ENCODE measurements at places on chromosomes 2 and 18.

DNA sequence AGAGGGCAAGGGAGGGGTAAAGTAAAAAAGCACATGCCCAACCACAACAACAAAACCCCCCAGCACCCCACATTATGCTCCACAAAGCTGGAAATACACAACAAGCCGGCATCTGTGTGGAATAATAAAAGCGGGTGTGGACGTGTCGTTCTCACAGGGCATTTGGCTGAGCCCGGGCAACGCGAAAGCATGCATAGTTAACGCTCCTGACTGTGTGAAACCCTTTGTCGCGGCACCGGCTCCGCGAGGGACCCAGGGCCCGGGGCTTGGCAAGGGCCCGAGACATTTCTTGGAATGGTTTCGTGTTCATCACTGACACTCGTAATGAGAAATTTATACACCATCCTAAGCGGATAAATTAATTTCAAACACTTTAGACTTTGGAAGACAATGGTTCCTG is 165.6 kb downstream of the INHBB start:
- no peak for DNase-seq

DNA sequence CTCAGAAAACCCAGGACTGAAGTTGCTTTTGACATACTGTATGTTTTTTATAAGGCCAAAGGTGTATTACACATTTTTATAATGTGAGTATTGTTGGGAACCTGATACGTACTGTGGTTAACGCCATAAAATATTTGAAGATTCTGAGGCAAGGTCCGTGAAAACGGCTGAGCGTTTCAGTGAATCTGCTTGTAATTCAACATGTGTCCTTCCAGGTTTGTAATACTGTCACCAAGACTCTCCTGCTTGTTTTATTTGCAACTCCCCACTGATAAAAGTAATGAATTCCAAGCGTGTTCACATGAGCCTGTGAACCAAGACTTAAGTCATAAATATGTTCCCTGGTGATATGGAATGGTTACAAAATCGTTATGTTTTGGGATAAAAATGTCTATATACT is 23.9 kb upstream of the FRZB start:
- DNase-seq, result no peak

DNA sequence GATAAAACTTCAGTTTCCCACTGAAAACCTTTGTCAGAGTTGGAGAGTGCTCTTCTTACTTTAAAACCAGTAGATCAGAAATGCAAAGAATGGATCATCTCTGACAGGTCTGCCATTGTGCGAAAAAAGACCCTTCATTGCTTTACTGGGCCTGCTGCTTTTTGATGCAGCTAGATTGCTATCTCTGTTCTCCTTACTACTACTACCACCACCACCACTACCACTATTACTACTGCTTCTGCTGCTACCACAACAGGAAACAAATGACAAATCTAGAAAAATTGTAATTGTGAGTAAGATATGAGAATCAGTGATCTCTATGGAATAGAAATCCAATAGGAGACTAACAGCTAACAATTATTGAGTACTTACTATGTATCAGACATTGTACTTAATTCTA is 85.8 kb downstream of the PKP4 start:
- no peak for DNase-seq

DNA sequence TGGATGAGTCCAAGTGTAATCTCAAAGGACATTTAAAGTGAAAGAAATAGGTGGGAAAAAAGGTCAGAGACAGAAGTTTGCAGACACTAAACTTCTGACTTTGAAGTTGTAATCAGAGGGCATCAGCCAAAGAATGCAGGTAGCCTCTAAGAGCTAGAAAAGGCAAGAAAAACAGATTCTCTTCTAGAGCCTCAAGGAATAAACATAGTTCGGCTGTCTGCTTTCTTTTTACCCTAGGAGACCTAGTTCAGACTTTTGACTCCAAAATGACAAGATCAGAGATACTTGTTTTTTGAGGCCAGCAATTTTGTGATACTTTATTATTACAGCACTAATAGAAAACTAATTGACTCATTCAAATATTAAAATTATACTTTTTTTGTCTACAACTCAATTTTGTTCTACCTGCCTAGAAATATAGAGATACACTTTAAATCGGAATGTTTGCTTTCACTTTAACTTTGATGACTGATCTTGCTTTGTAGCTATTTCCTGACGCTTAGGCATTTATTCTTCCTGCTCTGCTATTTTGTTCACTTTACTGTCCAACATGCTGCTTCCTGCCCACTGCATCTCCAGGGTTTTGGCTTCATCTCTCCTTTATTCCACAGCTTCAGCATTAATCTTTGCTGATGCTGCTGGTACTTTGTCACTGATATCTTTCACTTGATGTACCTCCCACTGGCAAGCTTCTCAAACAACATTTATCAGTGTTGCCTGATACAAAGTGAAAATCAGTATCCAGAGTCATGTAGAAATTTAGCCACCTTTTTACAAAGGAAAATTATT is 272.5 kb downstream of the DSEL start:
- DNase-seq, result peak; percentile 5

GRCh38 chr2:112920923-112921532 is 10.1 kb downstream of the IL37 start:
- DNase-seq, result peak; percentile 20

DNA sequence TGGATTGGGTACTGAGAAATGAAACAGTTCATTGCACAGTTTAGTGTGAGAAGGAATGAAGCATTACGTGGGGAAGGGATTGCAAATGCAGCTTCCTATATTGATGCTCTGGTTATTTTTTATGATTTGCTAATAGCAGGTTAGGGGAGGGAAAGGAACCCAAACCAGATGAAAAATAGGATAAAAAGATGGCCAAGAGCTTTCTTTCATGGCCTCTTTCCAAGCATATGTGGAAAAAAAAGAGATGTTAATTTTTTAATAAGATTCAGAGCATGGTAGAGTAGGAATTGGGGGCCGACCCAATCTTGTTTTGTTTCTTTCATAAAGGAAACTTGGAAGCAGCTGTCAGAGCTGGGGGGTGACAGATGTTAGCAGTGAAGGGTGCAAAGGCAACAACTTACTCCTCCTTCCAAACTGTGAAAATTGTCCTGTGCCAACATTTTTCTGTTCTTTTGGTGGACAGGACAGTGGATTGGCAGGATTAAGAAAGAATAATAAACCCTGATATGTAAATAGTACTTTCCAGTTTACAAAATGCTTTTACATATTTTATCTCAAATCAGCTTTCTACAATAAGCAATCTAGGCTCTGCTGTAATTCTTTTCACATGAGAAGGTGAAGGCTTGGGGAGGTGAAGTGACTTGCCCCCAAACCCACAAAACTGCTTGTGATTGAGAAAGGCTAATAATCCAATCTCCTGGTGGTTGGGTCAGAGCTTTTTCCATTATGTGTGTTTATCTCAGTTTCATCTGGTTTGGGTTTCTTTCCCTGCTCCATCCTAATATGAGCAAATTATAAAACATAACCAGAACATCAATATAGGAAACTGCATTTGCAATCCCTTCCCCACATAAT is 270.1 kb downstream of the ETAA1 start:
- DNase-seq, result no peak

GRCh38 chr18:28043631-28044030 is 133.3 kb downstream of the CDH2 start:
- DNase-seq, result no peak
